Liver (tissue), 10 donors: ENCODE measurements at places on chromosomes 3 and 15.

- DNase-seq = peak; percentile 38
Measured at GRCh38 chr3:51637941-51638471, 33.0 kb upstream of the TEX264 start.

GRCh38 chr3:165800970-165801369, 36.3 kb downstream of the BCHE start:
- no peak for DNase-seq

- no peak for DNase-seq
Measured at GRCh38 chr3:147000274-147000673, 395.1 kb upstream of the PLSCR5 start.

DNA sequence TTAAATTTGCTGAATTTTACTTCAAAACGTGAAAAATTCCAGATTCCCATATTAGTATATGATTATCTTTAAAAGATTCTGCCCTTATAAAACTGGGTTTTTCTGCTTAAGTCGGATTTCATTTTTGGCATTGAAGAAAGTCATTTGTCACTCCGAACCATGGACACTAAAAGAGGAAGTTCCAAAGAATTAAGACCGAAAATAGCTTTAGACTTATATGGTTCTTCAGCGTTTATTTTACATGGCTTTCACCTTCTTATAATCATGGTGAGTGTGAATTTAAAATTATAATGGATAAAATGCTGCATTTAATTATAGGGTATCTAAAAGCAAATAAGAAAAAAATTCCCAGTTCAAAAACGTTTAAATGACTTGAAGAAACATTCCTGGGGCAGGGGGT, 1.0 kb downstream of the C3orf38 start:
- no peak for DNase-seq

GRCh38 chr15:39785841-39786240, 3.2 kb upstream of the FSIP1 start:
- no peak for DNase-seq
